ENCODE measurements at places on chromosomes 6 and 20.

- DNase-seq = no peak
Measured at GRCh38 chr6:93849857-93850256, 430.5 kb upstream of the EPHA7 start.

- DNase-seq = no peak
Measured at GRCh38 chr6:142387997-142388815, 86.4 kb downstream of the ADGRG6 start.

GRCh38 chr6:144749263-144749662 is 464.1 kb downstream of the UTRN start:
- no peak for DNase-seq

DNA sequence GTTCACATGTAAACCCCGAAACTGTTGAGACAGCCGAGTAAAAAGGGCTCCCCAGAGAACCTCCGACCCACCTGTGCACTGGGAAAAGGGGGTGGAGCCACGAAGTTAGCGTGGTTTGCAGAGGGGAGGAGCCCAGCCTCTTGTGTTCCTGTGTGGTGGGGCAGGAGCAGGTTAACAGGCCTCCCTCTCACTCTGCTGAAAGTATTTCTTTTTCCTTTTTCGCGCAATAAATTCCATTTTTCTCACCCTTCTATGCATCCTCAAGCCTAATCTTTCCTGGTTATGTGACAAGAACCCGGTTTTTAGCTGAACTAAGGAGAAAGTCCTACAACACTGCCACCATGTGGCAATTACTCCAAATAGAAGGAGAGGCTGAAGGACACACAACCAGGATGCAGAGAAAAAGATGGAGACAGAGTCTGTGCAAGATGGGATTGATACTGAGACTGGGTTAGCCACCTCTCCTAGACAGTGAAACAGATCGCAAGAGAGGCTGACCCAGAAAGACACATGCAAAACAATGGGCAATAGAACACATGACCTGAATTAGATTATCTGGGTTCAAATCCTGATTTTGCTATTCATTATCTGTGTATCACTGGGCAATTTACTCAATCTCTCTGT is 168.7 kb upstream of the PRSS16 start:
- DNase-seq = no peak

DNA sequence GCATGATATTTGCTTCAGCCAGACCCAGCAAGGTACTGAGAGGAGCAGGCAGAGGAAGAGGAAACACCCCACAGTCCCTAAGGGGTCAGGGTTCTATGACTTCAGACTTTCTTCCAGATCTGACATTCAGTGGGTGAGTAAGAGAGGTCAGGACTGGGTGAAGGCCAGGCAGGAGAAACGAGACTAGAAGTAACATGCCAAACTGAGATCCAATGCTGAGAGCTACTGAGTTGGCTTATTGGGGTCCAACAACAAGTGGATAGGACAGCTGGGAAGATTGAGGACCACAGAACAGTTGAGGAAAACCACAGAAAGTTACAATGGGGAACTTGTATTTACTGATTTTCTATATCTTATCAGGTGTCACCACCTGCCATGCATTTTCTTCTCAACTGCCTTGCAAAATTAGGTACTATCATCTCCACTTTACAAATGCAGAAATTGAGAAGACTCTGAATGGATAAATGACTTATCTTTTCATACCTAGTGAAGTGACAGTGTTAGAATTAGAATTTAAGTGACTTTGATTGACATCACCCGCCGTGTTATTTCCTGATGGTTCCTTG is 43.8 kb upstream of the HIVEP1 start:
- no peak for DNase-seq

DNA sequence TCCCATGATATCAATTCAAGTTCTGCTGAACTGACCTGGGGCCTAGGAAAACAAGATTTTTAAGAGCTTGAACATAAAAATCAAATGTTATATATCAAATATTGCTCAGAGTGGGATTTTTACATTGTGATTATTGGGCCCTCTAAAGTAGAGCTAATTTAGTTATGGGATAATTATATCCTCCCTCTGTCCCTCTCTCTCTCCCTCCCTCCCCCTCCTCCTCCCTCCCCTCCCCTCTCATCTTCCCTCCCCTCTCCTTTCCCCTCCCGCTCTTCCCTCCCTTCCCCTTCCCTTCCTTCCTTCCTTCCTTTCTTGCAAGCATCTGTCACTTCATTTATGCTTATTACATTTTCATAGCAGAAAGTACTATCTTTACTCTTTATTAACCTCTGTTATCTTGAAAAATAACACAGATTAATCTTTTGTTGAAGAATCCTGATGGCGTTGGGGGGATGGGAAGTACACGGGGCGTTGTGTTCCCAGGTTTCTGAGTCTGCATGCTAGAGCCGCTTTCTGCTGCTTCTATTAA is 32.8 kb downstream of the KIF25 start:
- DNase-seq = no peak

- no peak for DNase-seq
Measured at GRCh38 chr6:43647613-43648012, 2.8 kb downstream of the RSPH9 start.

DNA sequence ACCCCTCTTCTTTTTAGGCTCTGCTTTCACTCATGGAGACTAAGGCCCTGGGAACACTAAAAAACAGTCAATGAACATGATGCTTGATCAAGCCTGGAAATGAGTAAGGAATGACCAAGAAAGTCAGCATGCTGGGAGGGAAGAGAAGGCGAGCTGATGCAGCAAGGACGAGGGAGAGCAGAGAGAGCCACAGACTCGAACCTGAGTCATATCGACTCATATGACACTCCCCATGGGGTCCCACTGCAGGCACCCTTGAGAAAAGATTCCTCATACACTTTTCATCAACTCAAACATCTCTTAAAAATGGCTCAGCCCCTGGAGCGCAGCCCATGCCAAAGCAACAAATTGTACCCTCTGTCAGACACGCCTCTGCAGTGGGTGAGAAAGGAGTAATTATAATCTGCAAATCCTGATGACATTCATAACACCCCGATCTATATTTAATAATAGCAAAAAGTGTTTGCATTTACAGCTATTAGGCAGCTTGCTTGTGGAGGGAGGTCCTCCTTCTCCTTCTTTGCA is 127.2 kb downstream of the F13A1 start:
- no peak for DNase-seq

DNA sequence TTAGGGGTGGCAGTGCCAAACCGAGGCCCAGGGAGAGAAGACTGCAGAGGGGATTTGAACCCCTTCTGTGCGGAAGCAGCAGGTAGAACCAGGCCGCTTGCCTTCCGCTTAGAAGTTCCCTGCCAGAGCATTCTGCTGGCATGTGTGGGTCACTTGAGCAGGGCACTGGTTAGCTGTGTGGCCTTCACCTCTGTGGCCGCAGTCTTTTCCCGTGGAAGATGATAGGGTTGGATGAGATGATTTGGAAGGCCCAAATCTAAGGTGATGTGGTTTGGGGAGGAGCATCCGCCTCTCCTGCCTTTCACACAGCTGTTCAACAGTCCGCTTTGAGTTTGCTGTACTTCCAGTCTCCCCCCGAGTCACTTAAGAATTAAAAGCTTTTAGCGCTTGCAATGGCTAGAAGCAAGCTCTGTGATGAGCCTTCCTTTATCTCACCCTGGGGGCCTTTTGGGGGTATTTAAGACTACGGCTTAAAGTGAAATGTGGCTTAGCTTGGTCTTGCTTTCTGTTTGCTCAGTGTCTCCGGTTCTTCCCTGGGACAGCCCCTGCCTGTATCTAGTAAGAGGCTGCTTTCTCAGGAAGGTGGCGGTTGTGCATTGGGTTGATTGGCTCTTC is 743 bp downstream of the CMTR1 start:
- DNase-seq = peak; percentile 44

DNA sequence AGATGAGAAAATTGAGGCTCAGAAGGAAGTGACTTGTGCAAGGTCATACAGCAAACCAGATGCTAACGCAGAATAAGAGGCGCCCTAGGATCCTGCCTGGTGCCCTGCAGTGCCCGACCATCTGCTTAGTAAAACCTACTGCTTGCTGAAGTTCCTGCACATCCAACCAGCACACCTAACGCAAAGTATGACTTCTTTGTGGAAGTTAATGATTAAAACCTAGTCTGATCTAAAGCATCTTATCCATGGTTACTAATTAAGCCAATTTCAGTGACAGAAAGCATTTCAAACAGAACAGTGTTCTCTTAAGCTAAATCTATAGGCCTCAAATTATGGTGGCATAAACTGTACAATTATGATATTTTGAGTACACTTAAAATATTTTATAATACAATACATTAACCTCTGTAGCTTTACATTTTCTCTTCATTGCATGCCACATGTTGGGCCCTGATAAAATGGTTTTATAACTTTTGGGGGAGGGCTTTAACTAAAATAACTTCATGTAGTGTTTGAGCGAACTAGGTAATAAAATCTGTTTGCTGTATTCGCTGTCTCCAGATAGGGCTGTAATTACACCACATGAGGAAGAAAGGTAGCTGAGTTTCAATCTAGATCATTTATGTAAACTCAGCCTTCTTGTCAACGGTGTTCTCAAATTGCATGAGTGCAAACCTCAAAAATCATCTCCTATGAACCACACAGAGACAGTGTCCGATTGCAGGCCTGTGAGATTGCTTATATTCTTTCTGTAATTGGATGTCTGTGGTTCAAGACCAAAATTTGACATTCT is 37.5 kb upstream of the BEND3 start:
- no peak for DNase-seq

- no peak for DNase-seq
Measured at GRCh38 chr6:102581378-102582124, 1188.0 kb downstream of the GRIK2 start.

DNA sequence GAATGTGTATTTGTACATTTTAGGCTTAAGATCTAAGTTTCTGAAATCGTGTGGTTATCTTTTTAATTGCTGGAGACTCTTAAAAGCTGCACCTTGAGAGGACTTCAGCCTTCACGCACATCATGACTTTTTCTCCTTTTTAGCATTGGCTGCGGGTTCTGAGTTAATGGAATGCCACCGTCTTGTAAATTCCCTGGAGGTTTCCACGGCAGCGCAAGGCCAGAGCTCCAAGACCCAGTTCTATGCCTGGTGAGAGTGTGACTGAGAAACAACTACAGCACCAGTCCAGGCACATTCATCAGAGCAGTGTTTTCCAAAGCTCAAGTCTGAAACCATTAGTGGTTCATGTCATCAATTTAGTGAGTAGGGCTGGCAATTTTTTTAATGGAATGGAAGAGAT is 23.0 kb downstream of the PRR18 start:
- no peak for DNase-seq

GRCh38 chr6:90149280-90149679 is 147.4 kb downstream of the BACH2 start:
- DNase-seq = no peak

GRCh38 chr6:95120984-95121383 is 456.4 kb upstream of the MANEA start:
- no peak for DNase-seq

- no peak for DNase-seq
Measured at GRCh38 chr6:146909886-146910285, 294.3 kb upstream of the STXBP5 start.

DNA sequence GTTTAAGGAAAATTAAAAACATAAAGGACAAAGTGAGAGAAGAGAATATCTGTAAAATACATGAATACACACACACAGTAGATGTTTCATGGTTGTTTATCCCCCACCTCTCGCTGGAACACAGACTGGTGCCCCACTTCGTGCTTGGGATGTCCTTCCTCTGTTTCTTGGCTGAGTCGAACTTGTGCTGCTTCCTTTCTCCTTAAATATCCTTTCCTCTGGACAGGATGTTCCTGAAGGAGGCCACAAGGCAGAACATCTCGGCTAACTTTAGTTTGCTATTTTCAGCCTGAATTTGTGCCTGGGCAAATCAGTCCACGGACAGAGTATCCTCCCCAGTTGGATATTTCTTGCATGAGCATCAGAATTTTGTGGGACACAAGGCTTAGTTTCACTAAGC is 54.7 kb upstream of the ZMYND8 start:
- DNase-seq = no peak

- no peak for DNase-seq
Measured at GRCh38 chr6:96934087-96934486, 9.6 kb downstream of the KLHL32 start.
